ENCODE measurements at places on chromosomes 11 and 22.

- DNase-seq, result no peak
Observed at GRCh38 chr22:27391092-27391770, 410.3 kb downstream of the MN1 start.

DNA sequence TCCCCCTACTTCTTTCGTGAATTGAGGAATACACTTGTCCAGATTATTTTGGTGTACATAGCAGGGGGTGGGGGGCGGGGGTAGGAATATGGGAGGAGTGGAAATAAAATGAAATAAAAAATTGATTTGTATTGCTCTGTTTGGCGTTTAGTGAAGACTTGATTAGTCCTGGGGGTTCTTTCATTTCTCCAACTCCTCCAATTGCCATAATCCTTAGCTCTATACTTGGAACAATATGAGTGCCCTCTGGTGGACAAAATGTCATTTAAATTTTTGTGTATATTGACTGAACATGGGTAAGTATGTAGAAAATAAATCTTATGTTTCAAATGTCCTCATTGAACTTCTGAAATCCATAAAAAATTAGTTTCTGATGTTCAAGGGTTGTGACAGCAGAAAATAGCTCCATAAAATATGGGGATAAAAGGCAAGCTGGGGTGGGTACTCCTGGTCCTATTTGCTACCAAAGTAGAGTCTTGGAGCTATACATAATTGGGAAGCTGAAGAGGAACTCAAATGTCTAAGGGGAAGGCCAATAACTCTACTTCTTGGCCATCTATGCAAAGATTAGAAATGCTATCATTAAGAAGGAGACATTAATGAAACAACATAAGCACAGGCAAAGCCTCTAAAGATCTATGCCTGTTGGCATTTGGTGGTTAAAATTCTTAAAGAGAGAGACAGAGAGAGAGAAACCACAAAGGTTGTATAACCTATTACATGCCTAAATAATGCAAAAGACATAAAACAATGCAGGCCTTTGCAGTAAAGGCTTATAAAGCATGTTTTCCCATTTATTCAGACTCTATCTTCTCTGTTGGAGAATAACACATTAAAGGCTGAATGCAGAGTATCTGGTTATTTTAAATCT, 421.6 kb downstream of the METTL15 start:
- DNase-seq, result peak; percentile 30

GRCh38 chr11:60396799-60397198, 540 bp downstream of the MS4A14 start:
- DNase-seq, result no peak

GRCh38 chr11:17443926-17444690, 32.5 kb downstream of the ABCC8 start:
- no peak for DNase-seq

DNA sequence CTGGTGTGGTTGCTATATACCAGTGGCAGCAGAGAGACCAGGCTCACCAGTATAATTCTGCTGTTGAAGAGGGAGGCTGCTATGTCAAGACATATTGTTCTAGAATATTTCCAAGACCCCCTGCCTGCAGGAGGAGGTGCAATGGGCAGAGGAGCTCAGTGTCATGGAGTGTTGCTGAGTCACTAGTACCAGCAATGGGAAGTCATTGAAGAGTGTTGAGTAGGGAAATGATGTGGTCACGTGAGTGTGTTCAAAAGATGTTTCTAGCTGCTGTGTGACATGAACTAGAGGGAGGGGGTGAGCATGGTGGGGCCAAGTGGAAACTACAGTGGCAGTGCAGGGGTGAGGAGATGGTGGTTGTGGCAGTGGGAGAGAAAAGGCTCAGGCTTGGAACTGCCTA, 76.3 kb upstream of the BIRC3 start:
- DNase-seq, result no peak

GRCh38 chr11:65852508-65853245, 5.3 kb downstream of the CFL1 start:
- no peak for DNase-seq

DNA sequence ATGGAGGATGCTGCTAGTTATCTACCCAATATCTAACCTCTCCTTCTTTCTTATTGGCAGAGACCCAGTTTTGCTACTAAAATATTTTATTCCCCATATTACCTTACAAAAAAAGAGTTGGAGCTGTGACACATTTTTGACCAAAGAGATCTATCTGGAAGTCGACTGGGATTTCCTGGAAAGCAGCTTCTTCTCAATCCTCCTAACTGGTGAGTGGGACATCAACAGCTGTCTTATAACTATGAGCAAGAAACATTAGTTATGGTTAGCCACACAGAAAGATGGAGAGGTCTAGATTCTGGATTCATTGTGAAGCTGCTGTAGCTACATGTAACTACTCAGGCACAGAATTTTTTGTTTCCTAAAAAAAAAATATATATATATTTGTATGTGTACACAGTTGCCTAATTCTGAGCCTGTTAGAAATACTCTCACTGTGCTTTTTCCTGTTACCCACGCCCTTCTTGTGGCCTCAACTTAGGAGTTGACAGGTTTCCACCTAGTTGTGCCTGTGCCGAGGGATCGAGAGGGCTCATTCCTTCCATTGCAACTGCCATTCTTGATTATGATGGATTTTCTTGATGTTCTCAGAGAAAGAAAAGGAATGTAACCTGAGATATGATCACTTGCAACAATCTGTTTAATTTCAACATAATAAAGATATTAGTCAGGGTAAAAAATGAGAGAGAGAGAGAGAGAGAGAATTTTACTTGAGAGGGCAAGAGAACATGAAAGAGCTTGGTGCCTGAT, 142.0 kb downstream of the SLC17A6 start:
- no peak for DNase-seq

GRCh38 chr22:47810505-47811500, 1048.4 kb downstream of the TBC1D22A start:
- DNase-seq, result no peak

- DNase-seq, result no peak
Observed at GRCh38 chr22:42622061-42622710, 7.5 kb upstream of the POLDIP3 start.

- DNase-seq, result no peak
Observed at GRCh38 chr11:84383576-84383975, 1097.4 kb upstream of the CCDC90B start.

DNA sequence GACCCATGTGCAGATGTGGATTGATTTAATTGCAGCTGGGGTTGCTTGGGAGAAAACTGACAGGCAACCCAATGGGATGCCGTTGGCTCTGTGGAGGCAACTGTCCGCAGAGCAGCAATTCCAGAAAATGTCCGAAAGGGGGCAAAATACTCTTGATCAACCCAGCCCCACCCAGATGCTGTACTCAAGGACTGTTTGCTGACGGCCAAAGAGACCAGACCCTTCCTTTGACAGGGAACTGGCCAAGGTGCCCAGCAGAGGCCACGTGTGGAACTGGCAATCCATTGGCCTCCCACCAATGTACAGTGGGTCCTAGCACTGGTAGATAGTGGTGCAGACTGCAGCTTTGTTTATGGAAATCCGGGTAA, 29.7 kb upstream of the KCNA4 start:
- DNase-seq, result no peak

DNA sequence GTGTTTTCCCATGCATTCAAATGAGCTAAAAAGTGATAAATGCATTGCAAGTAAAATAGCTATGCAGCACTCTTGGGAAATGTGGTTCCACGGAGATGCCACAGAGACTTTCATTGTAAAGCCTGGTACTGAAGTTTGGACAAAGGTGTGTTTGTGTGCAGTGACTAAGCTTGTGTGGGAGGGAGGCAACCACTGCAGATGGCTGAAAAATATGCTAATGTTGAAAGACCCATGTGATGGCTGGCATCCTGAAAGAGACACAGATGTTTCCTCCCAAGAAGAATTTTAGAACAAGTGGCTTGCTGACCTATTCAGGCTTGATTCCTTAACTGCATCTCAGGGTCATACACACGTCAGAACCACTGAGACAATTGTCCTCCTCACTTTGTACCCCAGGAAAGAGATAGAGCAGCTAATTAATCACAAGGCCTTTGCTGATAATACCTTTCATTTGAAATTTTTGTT, 73.8 kb downstream of the FAM76B start:
- DNase-seq, result no peak

GRCh38 chr22:28115426-28115825, 196.4 kb upstream of the PITPNB start:
- no peak for DNase-seq

GRCh38 chr11:2289350-2289749, 12.4 kb downstream of the C11orf21 start:
- DNase-seq, result no peak

GRCh38 chr22:20089977-20090729, 10.1 kb downstream of the DGCR8 start:
- DNase-seq, result no peak

DNA sequence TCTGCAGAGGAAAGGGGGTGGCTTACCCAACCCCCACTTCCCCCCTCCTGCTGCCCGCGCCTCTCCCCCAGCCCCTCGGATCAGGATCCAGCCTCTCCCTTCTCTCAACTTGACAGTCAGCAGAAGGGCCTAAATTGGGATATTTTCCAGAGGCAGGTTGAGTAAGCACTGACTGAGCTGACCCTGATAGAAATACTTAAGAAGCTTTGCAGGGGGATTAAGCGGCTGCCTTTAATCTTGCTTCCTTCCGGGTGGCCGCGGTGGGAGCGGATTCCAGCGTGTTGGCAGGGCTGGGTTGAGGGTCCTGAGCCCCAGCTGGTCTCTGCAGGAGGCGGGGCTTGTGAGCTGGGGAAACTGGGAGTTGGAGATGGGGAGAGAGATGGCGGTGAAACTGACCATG, 445.2 kb downstream of the NTM start:
- no peak for DNase-seq

DNA sequence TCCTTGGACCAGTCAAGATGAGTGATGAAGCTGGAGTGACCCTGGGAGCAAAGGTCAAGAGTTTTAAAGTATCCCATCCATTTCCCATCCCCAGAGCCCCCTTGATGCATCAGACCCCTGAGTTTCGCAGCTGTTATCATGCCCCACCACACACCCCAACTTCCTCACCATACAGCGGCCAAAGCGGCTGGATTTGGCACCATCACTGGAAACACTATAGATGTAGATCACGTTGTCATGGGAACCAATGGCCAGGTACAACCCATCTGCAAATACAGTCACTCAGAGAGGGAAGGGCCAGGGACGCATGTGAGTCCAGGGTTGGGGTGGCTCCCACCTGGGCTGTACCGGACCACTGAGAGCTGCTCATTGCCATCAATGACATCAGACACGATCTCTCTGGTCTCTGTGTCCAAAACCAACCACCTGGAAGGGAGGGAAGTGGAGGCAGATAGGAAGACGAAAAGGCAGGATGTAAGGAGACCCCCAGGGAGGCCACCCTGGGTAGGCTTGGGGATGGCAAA, 2.2 kb upstream of the MTA2 start:
- no peak for DNase-seq

GRCh38 chr11:118789501-118790356, 1.2 kb downstream of the DDX6 start:
- DNase-seq, result no peak

GRCh38 chr11:94926271-94926625, 47.1 kb downstream of the CWC15 start:
- DNase-seq, result no peak

- DNase-seq, result no peak
Observed at GRCh38 chr22:48779211-48779643, 1048.4 kb downstream of the BRD1 start.

- DNase-seq, result peak; percentile 1
Observed at GRCh38 chr11:116986521-116987105, 111.6 kb downstream of the SIK3 start.

GRCh38 chr11:131888230-131888855, 517.9 kb downstream of the NTM start:
- no peak for DNase-seq

- no peak for DNase-seq
Observed at GRCh38 chr11:63560506-63561180, 2.5 kb downstream of the PLAAT2 start.

DNA sequence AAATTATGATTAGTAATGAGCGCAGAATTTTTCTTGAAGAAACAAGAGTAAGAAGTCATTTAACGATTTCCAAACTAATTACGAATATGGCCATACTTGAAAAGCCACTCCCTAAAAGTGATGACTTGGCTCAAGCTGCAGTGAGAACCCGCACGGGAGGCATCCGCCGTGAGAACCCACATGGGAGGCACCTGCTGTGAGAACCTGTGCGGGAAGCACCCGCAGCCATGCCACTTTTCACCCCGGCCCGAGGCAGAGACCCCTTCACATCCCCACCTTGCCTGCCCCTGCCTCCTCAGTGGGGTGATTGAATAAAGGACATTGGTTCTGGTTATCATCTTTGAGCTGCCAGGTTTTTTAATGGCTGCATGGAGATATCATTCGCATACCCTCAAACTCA, 89.7 kb downstream of the BRD1 start:
- DNase-seq, result no peak

DNA sequence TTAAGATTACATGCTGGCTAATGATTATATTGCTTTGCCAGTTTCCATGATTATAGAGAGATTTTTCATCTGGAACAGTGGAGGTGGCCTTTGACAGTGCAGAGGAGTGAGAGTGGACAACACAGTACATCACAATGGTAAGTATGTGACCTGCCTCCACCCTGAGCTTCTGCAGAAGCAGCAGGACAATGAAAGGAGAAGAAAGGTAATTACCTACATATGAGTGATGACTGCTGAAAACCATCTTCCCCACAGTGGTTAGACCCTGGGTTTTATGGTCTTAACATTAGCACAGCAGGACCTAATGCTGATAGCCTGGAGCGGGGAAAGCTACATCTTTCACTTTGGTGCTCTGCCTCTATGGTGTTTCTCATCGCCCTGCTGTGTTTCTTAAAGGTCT, 454.7 kb upstream of the DDI1 start:
- DNase-seq, result no peak

GRCh38 chr11:61737131-61737530, 15.3 kb upstream of the MYRF start:
- no peak for DNase-seq

DNA sequence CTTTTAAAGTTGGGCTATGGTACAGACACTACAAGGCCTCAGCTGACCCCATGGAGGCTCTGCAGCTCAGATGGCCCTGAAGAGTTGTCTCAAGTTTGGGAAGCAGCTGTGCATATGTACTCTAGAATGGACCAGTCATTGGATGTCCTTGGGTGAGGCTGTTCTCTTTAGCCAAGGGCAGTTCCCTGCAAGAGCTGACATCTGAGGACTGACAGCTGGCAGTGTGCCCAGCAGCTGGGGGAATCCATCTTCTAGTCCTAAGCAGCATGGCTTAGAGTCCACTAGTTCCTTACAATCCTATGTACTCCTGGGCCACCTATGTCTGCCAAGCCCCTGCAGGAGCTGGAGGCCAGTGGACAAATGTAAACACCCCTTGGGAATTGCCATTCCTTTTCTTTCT, 76.5 kb downstream of the C11orf91 start:
- DNase-seq, result no peak
